ENCODE measurements at places on chromosomes 2 and 18.
A peak's percentile ranks its signal among the peaks of the same experiment; 100 is the strongest.

- DNase-seq, result no peak
Measured at GRCh38 chr2:137966043-137966442, 1.8 kb downstream of the HNMT start.

DNA sequence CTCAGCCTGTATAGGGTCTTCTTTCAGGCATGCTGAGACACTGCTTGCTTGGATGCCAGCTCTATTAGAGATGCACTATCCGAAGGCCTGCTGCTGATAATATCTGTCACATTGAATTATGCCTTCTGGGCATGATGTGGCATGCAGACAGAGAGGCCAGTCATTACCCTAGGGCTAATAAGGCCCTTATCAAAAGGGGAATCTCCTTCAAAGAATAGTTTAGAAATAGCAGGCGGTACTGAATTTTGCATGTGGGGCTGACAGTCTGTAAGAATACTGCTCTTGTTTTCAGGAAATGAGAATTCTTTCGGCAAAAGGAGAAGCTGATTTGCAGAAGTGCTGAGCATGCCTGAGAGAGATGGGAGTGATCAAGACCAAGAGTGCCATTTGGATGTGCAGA lies 13.1 kb upstream of the LHCGR start:
- no peak for DNase-seq

DNA sequence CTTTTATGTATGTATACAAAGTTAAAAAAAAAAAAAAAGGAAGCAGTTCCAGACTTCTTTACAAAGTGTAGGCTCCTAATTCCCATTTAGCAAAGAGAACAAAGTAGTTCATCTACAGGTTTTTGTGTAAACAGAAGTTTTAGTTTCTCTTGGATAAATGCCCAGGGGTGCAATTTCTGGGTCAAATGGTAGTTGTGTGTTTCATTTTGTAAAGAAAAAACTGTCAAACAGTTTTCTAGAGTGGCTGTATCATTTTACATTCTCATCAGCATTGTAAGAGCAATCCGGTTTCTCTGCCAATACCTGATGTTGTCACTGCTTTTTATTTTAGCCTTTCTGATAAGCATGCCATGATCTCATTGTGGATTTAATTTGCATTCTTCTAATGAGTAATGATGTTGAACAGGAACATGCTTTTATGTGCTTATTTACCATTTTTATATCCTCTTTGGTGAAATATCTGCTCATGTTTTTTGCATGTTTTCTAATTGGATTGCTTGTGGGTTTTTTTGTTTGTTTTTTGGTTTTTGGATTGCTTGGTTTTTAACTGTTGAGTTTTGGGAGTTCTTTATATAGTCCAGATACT lies 16.6 kb upstream of the PSME4 start:
- DNase-seq, result peak; percentile 49

DNA sequence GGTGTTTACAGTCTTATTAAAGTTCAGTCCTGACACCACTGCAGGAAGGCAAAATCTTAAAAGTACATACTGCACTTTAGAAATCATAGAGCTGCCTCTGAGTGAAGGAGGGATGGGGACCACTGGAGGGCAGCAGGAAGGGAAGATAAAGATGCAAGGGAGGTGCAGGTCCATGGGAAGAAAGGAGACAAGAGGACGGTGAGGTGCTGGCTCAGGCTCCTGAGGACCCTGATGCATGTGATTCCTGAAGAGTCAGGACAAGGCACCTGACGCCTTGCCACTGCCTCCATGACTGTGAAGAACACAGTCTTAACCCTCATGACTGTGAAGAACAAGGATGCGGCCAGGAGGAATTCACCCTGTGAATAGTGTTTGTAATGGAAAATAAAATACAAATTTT lies 116.2 kb upstream of the NPAS2 start:
- DNase-seq, result no peak

DNA sequence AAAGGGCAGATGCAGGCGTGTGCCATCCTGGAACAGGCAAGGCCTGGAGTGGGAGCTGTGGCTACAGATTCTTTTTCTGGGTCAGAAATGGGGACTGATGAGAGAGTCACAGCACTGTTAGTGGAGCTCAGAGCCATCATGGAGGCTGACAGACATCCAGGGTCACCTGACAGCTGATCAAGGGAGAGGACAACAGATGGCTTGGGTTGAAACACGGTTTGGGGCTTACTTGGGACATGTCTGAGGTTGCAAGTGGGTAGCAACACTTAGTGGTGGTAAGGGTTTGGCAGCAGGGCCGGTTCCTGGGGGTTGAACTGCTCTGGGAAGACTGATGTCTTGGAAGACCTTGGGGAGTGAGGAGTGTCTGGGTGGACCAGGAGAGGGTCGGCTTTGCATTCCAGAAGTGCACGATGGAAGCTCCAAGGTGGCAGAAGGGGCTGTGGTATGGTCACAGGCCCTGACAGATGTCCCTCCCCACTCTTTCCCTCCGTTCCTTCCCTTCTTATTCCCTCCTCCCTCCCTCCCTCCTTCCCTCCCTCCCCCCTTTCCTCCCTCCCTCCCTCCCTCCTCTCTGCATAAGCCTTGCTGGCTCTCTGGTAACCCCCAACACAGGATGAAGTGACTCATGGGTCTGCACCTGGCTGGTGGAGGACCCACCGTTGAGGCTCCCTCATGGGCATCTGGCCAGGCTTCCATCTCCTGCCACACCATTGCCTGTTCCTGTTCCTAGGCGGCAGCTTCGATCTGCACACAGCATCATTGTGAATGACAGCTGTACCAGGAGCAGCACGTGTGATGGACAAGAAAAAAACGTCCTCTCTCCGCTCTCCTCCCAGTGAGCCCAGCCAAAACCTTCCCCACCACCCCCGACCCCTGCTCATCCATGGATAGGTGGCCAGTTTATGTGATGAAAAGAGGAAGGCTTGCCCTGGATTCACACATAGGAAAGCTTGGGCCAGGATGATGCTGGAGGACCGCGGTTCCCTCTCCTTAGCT lies 63.8 kb upstream of the RPL31 start:
- DNase-seq, result no peak

GRCh38 chr2:170968205-170969003 lies 39.4 kb downstream of the GORASP2 start:
- DNase-seq, result no peak

- DNase-seq, result no peak
Measured at GRCh38 chr2:6653281-6653750, 212.4 kb downstream of the CMPK2 start.

GRCh38 chr2:37622450-37623100 lies 48.9 kb downstream of the CDC42EP3 start:
- no peak for DNase-seq

- no peak for DNase-seq
Measured at GRCh38 chr18:78123144-78123909, 856.3 kb upstream of the SALL3 start.

DNA sequence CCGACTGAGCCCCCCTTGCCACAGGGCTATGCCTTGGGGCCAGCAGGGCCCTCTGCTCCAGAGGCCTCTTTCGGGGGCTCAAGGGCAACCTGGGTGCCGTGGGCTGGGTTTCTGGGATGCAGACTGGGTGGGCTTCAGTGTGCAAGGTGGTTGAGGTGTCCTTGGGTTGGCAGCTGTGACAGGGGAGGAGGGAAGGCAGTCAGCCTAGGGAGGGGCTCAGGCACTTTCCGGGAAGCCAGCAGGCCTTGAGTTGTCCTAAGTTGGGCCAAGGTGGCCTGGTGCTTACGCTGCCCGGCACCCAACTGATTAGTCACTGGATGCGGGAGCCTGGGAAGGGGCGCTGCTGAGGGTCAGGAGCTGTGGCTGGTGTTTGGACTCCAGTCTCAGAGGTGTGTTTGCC lies 199.5 kb downstream of the TWIST2 start:
- DNase-seq, result no peak

DNA sequence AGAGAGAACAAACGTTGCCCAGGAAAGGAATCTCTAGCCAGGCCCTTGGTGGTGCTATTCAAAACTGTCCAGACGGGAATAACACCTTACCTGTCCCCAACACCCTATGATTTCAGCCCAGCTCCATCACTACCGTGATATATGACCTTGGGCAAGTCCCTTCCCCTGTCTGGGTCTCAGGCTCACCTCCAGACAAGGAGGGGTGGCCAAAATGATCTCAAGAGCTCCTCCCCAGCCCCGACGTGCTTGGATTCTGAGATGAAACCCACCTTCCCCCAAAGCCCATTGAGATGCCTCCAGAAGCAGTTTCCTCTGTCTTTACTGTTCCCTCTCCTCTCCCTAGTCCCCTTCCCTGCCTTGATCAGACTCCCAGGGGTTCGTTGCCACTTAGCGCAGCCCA lies 1.5 kb downstream of the KCNK3 start:
- DNase-seq, result no peak

DNA sequence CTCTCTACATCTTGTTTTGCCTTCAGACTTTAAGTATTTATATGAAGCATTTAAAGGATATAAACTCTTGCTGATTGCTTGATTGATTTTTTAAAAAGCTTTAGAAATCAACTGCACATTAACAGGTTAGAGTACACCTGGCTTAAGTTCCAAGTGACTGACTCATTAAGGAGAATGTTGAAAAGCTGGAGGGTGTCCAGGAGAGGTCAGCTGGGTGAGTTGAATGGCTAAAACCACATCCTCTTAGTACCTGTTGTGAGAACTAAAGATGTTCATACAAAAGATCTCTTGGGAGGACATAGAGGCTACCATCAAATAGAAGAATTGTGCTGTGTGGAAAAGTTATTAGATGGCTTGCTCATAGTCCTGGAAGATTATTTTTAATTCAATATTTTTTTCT lies 206.8 kb downstream of the TXNL1 start:
- DNase-seq, result peak; percentile 13

DNA sequence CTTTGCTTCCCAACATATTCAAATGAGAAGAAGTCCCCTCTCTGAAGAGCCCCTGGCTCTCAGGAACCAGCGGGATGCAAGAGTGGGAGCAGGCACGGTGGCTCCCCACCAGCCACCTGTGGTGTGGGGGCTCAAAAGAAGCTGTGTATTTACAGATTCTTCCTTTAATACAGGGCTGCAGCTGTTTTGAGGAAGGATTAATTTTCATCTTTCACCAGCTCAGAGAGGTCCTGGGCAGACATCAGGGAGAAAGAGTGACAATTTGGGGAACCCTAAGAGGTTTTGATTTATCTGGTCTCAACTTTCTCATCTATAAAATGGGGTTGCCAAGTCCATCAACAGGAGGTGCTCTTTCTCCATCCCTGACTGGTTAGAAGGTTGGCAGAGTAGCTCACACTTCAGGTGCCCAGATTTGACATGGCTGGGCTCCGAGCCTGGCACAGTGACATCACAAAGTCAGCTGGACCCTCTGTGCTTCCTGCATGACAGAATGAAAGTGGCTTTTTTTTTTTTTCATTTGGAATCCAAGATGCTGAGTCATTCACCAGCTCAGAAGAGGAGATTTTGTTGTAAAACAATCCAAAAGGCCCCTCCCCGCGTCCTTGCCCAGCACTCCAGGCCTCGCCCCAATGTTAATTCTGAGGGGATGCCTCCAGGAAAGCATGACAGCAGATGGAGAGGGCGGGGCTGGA lies 15.5 kb upstream of the SIX2 start:
- peak; percentile 18 for DNase-seq

- DNase-seq, result peak; percentile 42
Measured at GRCh38 chr2:121796239-121796638, 40.8 kb downstream of the TSN start.

DNA sequence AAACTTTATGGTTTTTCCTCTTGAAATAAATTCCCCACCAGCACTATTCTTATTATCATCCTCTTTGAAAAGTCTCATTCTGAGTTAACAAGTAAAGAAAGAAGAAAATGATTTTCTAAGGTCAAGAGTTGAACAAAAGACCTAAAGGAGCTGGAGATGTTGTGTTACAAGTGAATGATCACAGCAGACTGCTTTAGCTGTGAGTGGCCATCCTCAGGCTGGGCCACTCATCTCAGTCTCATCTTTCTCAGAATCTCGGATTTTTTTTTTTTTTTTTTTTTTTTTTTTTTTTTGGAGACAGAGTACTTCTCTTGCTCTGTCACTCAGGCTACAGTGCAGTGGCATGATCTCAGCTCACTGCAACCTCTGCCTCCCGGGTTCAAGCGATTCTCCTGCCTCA lies 133.3 kb downstream of the CDH2 start:
- DNase-seq, result no peak

GRCh38 chr18:62833494-62833893 lies 118.2 kb downstream of the PHLPP1 start:
- no peak for DNase-seq

DNA sequence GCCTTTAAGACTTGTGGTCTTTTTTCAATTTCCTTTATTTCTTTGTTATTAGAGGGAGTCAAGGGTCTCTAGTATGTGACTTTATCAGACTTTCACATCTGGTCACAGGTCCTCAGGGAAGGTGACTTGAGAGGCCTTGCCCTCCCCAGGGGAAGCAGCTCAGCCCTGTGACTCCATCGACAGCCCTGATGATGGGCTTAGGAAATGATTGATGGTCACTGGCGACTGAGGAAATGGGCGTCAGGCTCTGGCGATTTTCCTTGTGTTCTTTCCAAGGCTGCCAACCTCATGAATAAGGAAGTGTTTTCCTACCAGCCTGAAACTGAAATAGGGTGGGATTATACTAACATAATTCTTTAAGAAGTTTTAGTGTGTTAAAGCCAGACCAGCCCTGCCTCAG lies 21.1 kb downstream of the SERPINE2 start:
- no peak for DNase-seq

GRCh38 chr2:127590386-127591190 lies 55.1 kb downstream of the MYO7B start:
- DNase-seq, result no peak

GRCh38 chr18:72808680-72809079 lies 59.1 kb downstream of the NETO1 start:
- DNase-seq, result no peak

DNA sequence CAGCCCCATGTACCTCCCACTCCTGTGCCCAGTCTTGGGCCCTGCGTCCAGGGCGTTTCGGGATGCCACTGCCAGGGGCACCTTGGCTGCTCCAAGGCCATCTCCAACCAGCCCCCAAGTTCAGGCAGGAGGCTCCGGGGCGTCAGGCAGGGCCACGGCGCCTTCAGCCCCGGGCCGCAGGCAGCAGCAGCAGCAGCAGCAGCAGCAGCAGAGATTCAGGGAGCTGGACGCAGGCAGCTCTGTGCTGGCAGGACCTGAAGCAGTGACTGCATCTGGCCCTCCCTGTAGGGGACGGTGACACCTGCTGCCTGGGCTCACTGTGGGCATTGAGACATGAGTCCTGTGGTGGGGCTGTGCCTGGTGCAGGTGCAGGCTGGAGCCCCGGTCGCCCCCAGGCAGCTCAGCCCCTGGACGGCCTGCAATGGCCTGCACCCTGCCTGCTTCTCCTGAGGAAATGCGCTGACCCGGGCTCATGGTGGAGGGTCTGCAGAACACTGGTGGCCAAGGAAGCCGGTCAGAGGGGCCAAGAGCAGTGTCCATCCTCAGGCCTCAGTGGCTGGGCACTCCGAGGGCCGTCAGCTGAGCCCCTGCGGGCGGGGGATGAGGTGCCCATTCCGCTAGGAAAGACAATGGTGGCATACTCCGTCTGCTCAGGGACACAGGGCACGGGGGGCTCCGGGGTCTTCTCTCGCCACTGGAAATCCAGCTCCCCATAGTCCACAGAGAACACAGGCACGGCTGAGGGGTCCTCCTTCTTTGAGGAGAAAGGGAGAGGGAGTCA lies 8.0 kb downstream of the PDCD1 start:
- peak; percentile 1 for DNase-seq

DNA sequence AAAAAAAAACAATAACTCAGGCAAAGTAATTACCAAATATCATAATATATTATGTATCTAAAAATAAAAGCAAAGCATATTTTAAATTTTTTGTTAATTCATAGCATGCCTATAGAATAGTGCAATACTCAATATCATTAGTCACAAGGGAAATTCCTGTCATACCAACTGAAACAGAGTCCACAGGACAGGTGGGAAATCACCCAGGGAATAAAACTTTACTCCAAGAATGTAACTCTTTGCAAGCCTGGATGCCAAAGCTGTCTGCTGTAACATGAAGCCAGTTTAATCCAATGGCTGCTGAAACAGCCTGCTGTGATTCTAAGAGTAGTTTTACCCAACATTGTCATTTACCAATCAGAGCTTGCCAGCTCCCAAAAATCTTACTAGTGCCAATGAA lies 40.0 kb upstream of the SULT1C3 start:
- no peak for DNase-seq

Measured in GM12865 (cell line).